ENCODE measurements at places on chromosomes 16 and 17. TPM values are rescaled to one million over a fixed set of nuclear protein-coding genes. Genes with fewer than 3 reads are reported as not detected.

The MT4 gene
- total RNA-seq: not detected

The TM4SF5 gene
- total RNA-seq: not detected

The PHF23 gene
- 33.9 TPM for total RNA-seq

The DLX3 gene
- total RNA-seq: 0.38 TPM

The ZP2 gene
- total RNA-seq: not detected

The HOXB3 gene
- total RNA-seq: 11.3 TPM

The PRR29 gene
- total RNA-seq: 11.3 TPM

The TAOK2 gene
- total RNA-seq: 66.2 TPM

The VWA3A gene
- 12.3 TPM for total RNA-seq

The CDH15 gene
- total RNA-seq: 0.50 TPM

The GJD3 gene
- total RNA-seq: 3.1 TPM

The KIF19 gene
- total RNA-seq: 3.6 TPM

The KLHL36 gene
- 53.0 TPM for total RNA-seq

The MAPT gene
- total RNA-seq: 5.5 TPM

The TLCD3B gene
- total RNA-seq: not detected

The NAGS gene
- total RNA-seq: 6.4 TPM

The ZDHHC1 gene
- total RNA-seq: 18.9 TPM

The TEX19 gene
- total RNA-seq: not detected

The CALB2 gene
- total RNA-seq: 1.6 TPM

The PIRT gene
- total RNA-seq: not detected

The FSCN2 gene
- 3.3 TPM for total RNA-seq

The SCARF1 gene
- 37.4 TPM for total RNA-seq

The NPIPB9 gene
- total RNA-seq: 5.5 TPM

The LIMD2 gene
- total RNA-seq: 25.9 TPM

The P2RX1 gene
- total RNA-seq: 8.7 TPM

The PLA2G10 gene
- 7.1 TPM for total RNA-seq

The LGALS9B gene
- not detected for total RNA-seq

The HES7 gene
- 0.21 TPM for total RNA-seq

The CNTNAP4 gene
- not detected for total RNA-seq

The FA2H gene
- total RNA-seq: 2.5 TPM

The GGT6 gene
- 3.7 TPM for total RNA-seq

The IRF8 gene
- 67.9 TPM for total RNA-seq

The RPRML gene
- total RNA-seq: not detected

The HOXB6 gene
- 4.4 TPM for total RNA-seq

The SLC5A11 gene
- 0.27 TPM for total RNA-seq
